ENCODE measurements at places on chromosomes 6 and 20.

DNA sequence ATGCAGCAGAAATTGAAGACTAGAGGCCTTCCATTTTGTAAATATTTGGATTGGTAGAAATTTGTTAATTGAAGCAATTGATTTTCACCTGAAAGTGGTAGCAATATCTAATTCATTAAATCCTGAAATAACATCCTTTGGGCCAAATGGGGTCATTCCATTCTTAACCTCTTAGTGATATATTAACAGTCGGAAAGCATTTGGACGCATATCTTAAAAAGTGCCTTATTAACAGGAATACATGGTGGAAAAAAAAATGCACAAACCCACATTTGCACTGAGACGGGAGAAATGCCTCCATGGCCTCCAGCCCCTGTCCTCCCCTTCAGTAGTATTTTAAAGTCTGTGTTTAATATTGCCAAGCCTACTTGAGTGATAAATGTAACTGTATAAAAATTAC, 205.5 kb downstream of the TFAP2B start:
- DNase-seq: no peak

GRCh38 chr6:6466967-6467761, 121.4 kb upstream of the LY86 start:
- DNase-seq: no peak

DNA sequence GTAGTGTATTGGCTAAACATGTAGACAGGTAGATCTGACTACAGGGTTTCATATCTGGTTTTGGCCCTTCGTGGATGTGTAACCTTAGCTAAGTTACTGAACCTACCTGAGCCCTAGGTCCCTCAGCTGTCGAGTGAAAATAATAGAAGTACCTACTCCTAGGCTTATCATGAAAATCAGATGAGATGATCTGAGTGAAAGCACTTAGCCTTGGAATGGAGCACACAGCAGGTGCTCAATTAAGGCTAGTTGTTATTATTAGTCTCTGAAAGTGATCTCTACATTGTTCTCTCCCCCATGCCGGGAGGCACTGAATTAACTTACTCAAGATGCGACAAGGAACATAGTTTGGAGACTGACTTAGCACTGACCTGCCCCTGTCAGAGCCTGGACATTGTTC, 174.7 kb upstream of the ZNF217 start:
- DNase-seq: no peak

DNA sequence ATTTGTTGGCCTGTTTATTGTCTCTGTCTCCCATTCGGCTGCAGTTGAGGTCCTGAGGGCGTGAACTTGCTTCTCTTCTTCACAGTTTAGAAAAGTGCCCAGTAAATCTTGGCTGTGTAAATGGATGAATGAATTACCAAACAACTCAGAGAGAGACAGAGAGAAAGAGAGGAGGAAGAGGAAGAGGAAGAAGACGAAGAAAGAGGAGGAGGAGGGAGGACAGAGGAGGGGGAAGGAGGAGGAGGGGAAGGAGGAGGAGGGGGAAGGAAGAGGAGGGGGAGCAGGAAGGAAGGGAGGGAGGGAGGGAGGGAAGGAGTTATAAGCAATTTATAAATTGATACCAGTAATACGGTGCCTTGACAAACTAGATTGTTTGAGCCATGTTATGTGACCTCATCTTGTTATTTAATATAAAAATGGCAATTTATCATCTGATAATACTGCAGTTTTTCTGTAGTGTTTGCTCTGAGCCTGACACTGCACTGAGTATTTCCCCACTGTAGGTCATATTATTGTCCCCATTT, 18.7 kb downstream of the HCK start:
- DNase-seq: no peak

- no peak for DNase-seq
Measured at GRCh38 chr6:24274441-24275083, 83.3 kb downstream of the DCDC2 start.

DNA sequence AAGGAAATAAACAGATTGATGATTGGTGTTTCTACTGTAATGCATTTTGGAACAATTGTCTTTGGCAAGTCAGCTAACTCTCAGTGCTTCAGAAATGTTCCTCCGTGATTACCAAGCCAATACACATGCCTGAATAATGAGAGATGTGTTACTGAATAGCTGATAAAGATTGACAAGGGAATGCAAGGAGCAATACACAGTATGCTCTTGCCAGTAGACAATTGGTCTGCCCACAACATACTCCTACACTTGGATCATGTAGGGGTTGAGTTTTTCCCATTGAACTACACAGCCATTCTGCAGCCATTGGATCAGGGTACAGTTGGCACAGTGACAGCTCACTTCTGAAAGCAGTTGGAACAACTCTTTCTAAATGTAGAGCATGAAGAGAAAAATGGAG, 5.6 kb upstream of the GJB7 start:
- DNase-seq: no peak

DNA sequence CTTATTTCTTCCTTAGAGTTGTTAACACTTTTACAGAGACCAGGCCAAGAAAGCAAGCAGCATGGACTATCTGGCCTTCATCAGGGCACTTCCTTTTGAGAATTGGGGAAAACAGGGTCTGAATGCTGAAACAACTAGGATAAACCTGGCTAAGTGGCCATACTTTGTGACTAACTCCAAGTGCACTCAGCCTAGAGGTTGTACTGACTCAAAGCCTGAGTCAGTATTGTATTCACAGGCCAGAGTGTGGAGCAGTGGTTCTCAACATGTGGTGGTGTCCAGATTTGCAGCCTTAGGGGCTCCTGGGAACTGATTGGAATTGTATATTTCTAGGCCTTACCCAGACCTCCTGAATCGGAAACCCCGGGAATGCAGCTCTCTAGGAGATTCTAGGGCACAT, 20.1 kb downstream of the SEC23B start:
- DNase-seq: no peak

GRCh38 chr6:73564578-73565345, 43.9 kb upstream of the EEF1A1 start:
- no peak for DNase-seq

DNA sequence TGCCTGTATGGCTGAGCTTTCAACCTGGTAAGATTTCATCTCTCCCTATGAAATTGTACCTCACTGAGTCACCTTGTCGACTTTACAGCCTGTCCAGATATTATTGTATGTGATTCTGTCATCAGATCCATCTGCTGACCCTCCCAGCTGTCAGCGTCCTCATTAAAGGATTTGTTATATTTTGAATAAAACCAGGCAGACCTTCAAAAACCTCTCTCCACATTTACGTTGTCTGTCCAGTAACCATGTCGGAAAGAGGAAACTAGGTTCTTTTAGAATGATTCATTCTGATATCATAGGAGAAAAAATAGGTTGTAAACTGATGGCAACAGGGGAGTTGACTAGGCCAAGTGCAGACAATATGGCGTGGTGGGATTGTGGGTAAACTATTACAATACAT, 38.5 kb downstream of the TSPYL4 start:
- no peak for DNase-seq

GRCh38 chr6:149483849-149484655, 762 bp downstream of the ZC3H12D start:
- DNase-seq: no peak

DNA sequence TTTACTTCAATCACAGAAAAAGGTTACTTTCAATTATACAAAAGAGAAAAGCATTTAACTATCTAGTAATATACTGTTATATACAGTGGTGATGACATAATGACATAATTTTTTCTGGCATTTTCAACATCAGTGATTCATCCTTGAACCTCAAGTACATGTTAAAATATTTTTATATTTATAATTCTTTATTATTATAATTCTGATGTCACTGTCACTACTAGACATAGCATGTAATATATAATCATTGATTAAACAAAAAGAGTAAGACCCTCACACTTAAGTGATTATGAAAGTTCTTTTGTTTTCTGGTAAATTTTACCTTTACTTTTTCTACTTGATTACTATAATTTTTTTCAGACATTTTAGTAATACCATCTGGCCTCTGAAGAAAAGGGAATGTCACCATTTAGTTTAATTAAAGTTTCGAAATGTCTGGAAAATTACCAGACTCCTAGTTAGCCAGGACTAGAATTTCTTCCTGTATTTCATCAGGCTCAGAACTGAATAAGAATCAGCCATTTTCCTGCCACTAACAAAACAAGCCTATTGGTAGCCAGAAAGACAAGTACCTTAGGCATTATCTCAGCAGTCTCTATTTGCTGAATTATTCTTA, 71.5 kb downstream of the FILIP1 start:
- no peak for DNase-seq
